ENCODE measurements at places on chromosomes 7 and 10.

DNA sequence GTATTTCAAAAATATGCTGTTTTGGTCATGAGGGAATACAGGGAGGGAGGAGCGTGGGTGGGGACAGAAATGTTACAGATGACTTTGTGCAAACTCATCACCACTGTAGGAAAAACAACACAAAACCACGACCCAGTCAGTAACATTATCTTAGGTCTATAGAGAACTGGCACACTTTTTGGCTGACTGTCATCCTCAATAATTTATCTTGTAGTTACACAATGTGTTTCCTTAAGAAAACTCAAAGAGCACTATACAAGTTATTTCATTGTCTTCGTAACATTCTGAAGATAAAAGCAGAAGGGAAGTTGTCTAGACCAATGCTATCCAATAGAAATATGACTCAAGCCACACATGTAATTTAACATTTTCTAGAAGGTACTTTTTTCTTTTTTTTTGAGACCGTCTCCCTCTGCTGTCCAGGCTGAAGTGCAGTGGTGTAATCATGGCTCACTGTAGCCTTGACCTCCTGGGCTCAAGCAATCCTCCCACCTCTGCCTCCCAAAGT lies 16.9 kb upstream of the CDK14 start:
- DNase-seq: no peak

GRCh38 chr10:25575343-25575742 lies 358.7 kb upstream of the MYO3A start:
- DNase-seq: no peak

- no peak for DNase-seq
Measured at GRCh38 chr7:141153231-141153630, 79.4 kb downstream of the TMEM178B start.

- DNase-seq: no peak
Measured at GRCh38 chr7:29340696-29341095, 146.1 kb downstream of the CHN2 start.

DNA sequence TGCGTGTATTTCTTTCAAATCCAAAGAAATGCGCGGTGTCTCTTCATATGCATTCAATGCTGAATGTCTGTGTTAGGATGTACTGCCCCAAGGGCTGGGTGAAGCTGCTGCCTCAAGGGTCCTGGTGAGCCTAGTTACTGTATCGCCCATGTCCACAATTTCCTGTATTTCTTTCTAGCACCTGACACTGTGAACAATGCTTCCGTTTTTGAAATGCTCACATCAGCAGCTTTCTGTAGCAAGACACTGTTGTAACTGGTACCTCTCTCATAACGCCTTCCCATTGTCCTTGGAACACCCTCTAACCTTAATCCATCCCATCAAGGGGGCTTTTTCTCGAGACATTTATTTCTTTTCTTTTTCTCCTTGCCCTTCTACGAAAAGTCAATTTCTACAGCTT lies 25.1 kb downstream of the NRP1 start:
- no peak for DNase-seq

DNA sequence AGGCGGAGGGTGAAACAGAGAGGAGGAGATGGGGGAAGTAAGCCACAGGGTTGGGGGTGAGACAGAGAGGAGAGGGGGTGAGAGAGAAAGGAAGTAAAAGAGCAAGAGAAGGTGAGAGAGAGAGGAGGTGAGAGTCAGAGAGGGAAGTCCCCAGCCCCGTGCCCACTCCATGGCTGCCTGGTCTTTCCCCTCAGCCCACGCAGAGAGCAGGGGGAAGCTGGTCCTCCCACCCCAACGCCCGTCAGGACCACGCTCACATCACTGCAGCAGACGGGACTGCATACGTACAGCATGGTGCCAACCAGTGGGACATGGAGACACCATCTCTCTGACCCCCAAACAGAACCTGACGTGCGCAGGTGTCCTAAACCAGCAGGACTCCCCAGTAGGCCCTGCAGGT lies 12.1 kb upstream of the PDGFA start:
- no peak for DNase-seq

DNA sequence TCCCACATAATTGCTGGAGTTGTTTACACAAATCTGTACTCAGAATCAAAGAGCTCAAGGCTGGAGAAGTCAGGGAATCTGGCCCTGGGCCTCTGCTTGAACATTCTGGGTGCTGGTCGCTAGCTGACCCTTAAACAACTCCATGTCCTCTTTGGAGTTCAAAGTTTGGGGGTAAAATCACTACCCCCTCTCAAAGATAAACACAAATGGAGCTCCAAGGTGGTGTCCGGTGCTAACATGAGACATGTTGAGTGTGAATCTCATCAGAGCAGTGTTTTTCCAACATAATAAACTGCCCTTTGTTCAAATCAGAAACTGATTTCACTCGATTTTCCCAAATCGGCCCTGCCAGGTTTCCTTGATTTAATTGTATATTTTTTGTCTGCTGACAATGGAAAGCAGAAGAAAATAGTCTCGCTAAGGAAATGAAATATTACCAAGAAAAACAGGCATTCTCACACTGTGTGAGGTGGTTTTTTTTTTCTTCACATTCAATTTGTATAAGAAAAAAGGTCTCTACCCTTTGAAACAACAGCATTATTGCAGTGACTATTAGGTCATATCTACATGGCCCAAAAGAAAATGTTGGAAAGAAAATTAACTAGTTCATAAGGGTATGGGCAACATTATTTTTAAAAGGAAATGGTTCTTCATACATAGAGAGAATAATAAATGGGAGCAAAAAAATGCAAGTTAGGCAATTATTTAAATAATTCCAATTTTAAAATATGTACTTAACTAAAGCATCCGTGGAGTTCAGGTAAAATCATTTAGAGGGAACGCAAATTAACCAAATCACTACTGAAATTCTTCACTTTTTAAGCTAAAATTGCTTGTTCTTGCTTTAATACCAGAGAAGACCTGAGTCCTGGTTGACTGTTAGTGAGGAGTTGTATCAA lies 56.1 kb upstream of the CAPZA2 start:
- DNase-seq: no peak

DNA sequence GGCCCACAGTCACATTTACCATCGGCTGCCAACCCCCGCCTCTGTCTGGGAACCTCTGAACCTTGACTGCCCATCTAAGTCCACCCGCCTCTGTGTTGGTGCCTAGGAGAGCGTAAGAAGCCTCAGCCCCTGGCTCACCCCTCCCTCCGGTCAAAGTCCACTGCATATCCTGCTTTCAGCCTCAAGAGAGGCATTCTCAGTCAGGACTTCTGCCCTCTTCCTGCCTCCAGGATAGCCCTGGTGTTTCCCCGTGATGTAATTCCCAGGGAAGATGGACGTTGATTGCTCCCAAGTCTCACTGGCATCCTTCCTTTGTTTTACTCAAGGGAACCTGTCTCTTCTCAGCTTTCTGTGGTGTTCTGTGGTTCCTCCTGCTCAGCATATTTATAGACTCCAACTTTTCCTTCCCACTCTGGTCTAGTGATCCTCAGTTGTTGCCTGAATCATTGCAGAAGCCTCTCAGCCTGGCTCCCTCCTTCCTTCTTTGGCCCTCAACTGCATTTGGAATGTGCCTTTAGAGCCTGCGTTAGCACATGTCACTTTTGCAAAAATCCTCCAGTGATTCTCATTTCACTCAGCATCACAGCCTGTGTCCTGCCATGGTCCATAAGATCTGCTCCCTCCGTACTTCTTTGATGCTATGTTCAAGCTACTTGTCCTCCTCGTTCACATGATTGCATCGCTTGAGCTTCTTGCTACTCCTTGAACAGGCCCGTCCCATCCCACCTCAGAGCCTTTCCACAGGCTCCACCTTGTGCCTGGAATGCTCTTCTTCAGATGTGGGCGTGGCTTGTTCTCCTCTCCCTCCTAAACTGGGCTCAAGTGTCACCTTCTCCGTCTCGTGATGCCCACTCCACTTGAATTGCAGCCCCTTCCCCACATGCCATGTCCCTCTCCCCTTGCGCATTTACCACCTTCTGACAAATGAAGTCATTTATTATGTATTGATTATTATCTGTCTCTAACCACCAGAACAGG lies 124.2 kb downstream of the PLPP4 start:
- no peak for DNase-seq

DNA sequence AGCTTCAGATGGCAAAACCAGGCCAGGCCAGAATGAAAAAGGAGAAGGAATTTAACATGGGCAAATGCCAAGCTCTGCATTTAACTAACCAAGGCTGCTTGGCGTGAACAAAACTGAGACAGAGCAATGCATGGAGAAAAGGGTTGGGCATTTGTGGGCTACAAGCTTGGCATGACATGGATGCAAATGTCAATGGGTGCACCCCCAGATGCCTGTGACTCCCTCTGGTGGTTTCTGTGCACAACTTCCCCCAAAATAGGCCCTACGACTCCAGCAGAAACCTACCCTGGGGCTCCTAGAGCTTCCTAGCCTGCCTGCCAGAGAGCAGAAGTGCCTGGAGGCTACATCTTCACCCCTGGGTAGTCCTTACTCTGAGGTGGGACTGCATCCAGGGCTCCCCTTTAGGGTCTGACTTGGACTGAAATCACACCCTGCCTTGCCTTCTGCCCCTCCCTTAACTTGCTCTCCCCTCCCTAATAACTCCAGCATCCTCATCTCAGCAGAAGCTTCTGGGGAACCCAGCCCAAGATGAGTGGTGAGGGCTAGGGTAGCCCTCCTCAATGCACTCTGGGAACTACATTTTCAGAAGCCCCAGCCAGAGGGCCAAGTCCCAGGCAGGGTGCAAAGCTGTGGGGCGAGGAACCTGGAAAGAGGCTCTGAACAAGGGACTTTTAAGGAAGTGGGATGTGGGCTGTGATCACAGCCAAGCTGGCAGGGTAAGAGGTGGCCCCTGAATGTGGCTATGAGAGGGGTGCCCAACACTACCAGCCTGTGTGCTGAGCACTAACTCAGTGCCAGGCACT lies 11.3 kb downstream of the GPRIN2 start:
- DNase-seq: peak; percentile 57

DNA sequence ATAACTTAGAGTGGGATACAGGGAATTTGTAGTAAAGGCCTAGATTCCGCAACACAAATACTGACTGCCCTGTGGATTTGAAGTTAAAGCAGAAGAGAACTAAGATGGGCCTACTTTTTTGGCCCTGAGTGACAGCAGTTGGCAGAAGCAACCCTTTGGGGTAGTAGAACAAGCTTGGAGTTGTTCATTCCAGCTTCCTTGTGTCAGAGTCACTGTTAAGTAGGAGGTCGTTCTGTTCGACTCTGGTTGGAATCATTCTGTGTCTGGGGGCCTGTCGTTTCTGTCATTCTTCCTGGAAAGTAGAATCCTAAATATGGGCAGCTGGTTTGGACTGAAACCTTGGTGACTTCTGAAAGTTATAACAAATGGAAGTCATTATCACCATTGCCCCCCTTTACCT lies 865.9 kb downstream of the LRMDA start:
- DNase-seq: no peak

DNA sequence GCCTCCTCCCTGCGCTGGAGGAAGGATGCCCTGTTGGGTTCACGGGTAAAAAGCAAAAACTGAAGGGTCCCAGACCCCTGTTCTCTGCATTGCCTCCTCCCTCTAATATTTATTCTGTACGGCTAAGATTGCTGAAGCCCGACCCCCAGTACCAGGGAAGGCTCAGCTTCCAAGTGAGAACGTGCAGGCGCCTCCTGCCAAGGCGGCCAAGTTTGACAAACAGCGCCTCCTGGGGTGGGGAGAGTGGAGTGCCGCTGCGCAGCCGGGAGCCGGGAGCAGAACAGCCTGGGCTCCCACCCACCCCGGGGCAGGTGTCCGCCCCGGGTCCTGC lies 4.7 kb upstream of the EBF3 start:
- no peak for DNase-seq

GRCh38 chr7:35004531-35005095 lies 32.7 kb downstream of the DPY19L1 start:
- DNase-seq: no peak

DNA sequence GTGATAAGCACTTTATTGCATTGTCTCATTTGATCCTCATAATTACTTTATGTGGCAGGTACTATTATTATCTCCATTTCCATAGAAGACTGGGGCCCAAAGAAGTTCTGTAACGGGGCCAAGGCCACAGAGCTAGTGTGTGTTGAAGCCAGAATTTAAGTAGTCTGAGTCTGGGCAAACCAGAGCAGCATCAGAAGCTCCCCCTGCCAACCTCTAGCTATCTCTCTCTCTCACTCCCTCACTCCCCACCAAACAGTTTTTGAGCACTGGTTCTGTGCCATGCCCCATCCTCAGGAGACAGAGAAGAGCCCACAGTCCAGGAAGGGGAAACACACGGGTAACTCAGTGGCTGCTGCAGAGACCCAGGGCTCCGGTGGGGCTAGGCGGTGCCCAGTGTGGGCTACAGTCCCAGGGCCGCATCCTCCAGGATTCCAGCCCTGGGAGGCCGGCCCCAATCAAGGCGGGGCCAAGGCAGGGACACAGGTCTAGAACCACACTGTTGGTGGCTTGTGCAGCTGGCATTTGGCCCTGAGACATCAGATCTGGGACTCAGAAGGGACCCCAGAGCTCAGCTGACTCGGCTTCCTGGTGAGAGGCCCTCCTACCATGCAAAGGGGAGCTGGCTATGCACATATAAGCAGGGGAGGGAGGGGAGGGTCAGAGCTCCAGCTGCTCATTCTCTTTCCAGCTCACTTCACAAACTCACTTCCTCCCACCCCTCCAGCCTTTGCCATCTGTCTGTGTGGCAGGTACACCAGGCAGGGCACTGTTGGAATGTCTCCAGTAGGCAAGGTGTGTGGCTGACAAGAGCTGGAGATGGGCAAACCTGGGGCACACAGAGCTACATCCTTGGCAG lies 34.4 kb downstream of the COL13A1 start:
- no peak for DNase-seq

- DNase-seq: no peak
Measured at GRCh38 chr7:21054427-21055112, 267.9 kb upstream of the SP8 start.

Data from suprapubic skin (tissue), 4 donors.